ENCODE measurements at places on chromosomes 13 and 19.

- DNase-seq: peak; percentile 89
Observed at GRCh38 chr13:44917589-44918325, 71.5 kb downstream of the NUFIP1 start.

DNA sequence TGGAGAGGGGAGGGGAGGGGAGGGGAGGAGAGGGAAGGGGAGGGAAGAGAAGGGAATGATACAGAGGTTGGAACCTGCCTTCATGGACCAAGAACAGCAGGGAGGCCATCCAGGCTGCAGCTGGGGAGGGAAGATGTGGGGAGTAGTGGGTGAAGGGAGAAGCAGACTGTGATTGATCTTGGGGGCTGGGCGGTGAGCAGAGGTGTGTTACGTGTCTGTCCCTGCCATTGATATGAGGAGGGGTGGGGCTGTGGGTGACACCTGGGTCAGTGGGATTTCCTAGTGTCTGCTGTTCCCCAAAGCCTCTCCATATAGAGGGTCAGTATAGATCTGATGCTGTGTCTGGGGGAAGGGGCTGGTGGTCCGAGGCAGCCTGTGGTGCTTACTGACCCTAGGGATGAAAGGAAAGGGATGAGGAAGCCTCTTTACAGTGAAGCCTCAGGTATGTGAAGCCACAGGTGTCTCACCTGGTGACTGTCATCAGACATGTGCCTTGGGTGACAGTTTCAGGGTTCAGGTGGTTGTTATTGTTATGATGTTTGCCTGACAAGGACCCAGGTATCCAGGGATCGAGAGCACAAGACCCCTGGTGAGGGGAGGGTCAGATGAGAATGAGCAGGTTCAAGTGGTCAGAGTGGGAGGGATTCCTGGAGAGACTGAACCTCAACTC is 18.7 kb upstream of the CEACAM1 start:
- DNase-seq: no peak

- DNase-seq: no peak
Observed at GRCh38 chr13:109199280-109199679, 569.9 kb downstream of the MYO16 start.

DNA sequence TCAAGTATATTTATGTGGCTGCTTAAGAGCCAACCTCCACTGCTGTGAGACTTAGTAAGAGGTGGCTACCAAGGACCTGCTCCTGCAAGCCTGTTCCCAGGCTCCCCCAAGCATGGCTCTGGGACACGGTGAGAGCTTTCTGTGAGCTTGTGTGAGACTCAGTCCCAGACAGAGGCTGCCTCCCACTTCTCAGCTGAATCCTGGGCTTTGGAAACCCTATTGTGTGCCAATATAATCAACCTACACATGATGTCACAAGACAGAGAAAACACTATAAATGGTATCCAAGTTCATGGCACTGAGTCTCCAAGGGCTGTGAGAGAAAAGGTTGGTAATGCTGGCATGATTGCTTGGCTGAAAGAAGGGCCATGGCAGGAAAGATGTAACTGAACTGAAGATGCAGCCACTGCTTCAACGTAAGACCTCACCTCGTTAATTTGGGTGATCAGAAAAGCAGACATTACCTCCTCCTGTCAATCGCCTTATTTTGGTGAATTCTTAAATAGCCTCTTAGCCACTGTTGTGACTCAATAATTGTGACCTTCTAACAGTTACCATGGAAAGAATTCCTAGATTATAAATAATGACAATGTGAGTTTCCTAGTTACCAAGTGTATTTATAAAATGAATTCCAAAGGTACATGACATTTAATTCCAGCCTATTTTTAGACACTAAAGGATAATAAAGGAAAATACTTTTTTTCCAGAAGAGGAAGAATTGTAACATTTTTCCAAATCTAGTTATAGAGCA is 332.0 kb downstream of the IRS2 start:
- no peak for DNase-seq

GRCh38 chr13:30804474-30804873 is 69.1 kb downstream of the ALOX5AP start:
- no peak for DNase-seq

DNA sequence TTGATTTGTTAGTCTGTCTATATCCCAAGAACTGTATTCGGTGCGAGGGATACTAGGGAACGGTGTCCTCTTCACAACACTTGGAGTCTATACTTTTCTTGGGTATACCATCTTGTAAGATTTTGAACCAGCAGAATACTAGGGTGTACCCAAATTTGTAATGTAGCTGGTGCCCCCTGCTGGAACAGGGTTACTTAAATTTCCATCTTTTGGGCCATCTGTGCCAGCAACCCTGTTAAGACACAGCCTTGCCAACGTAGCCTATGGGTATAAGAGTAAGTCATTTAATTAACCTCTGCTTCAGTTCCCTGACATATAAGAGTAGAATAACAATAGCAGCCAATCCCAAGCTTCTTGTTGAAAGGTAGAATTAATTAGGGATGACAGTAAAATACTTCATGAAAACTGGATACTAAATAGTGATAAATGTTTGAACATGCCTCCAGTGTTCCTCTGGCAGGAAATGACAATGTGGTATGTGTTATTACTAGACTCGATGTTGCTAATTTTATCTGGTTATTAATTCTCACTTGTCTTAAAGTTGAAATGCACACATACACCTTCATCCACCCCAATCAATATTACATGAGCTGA is 607.6 kb downstream of the FGF9 start:
- DNase-seq: peak; percentile 59

- no peak for DNase-seq
Observed at GRCh38 chr19:46722421-46723022, 5.6 kb upstream of the PRKD2 start.

DNA sequence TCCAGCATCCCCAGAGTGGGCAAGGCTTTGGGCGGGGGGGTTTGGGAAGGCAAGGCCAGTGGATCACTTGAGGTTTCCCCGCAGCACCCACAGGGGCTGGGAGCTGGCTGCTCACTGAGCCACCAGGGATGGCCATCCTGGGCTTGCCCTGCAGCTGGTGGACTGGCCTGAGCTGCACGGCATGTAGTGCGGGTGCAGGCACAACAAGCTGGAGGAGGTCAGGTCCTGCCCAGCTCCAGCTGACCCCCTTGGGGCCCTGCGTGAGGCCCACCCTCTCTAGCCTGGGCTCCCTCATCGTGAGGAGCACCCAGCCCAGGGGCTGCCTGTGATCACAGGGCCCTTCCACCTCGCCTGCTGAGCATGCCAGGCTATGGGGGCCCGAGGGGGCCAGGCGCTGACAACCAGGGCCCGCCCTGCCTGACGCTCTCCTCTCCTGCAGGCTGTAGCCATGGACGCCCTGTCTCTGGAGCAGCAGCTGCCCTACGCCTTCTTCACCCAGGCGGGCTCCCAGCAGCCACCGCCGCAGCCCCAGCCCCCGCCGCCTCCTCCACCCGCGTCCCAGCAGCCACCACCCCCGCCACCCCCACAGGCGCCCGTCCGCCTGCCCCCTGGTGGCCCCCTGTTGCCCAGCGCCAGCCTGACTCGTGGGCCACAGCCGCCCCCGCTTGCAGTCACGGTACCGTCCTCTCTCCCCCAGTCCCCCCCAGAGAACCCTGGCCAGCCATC is 22.9 kb downstream of the COMP start:
- DNase-seq: no peak

DNA sequence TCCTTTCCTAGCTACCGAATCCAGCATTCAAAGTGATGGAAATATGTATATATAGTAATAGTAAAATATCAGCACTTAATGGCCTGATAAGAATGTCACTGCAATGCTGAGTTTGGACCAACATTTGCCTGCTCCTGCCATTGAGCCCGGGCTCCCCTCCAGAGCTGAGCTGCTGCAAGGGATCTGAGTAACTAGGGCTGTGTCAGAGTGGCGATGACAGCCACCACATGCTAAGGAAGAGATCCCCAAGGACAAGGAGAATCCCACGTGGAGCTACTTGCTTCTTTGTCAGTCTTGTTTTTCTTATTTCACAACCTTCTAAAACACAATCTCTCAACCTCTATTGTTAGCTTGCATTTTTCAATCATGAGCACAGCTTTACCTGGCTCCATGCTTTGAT is 19.5 kb upstream of the ALOX5AP start:
- no peak for DNase-seq

- DNase-seq: no peak
Observed at GRCh38 chr13:57424379-57424778, 207.2 kb upstream of the PCDH17 start.

DNA sequence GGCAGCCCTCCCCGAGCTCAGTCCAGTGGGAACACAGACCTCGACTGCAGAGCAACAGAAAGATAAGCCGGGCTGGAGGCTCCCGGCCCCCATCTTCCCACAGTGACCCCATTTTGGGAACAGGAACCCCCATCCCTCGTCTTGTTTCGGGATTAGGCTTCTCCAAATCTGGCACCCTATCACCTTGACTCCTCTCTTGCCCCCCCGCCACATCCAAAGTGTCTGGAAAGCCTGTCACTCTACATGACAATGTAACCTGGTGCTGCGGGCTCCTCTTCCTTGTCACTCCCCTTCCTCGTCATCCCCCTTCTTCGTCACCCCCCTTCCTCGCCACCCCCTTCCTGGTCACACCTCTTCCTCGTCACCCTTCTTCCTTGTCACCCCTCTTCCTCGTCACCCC is 10.1 kb downstream of the PAK4 start:
- DNase-seq: no peak

- DNase-seq: no peak
Observed at GRCh38 chr19:45419396-45419795, 4.3 kb downstream of the ERCC1 start.

GRCh38 chr19:48967346-48968178 is 2.5 kb downstream of the FTL start:
- DNase-seq: no peak

- DNase-seq: no peak
Observed at GRCh38 chr13:42466123-42466522, 107.8 kb upstream of the TNFSF11 start.

DNA sequence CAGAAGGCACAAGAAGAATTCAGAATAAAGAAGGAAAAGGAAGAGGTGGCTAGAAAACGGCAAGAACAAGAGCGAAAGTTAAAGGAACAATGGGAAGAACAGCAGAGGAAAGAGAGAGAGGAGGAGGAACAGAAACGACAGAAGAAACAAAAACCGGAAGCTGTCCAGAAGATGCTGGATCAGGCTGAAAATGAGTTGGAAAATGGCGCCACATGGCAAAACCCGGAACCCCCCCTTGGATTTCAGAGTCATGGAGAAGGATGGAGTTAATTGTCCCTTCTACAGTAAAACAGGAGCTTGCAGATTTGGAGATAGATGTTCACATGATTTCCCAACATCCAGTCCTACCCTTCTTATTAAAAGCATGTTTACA is 6.7 kb downstream of the CD209 start:
- DNase-seq: no peak

GRCh38 chr19:16070366-16070990 is 5.8 kb upstream of the TPM4 start:
- DNase-seq: peak; percentile 94

Measured in Calu3 (cell line).